ENCODE measurements at places on chromosomes 5 and 9. TPM values are rescaled to one million over a fixed set of nuclear protein-coding genes. Genes with fewer than 3 reads are reported as not detected.

PCDHA1 gene
- total RNA-seq, result 0.13 TPM

ELAVL2 gene
- total RNA-seq, result 0.35 TPM

SLC34A1 gene
- 0.91 TPM for total RNA-seq

CATSPER3 gene
- 1.4 TPM for total RNA-seq

FBN2 gene
- total RNA-seq, result 1.0 TPM

SH3GL2 gene
- 3.1 TPM for total RNA-seq

OBP2B gene
- not detected for total RNA-seq

PLEKHG4B gene
- 0.13 TPM for total RNA-seq

PRSS3 gene
- total RNA-seq, result 0.79 TPM

FGF1 gene
- total RNA-seq, result 2.1 TPM

MZB1 gene
- total RNA-seq, result 49.6 TPM

SHB gene
- total RNA-seq, result 39.8 TPM

PCDHGA3 gene
- 4.0 TPM for total RNA-seq

PPP1R2B gene
- not detected for total RNA-seq

TLX3 gene
- total RNA-seq, result not detected

ROR2 gene
- 5.7 TPM for total RNA-seq

MARCHF11 gene
- total RNA-seq, result not detected

ABLIM3 gene
- 21.7 TPM for total RNA-seq

LCN1 gene
- total RNA-seq, result not detected

NUTM2F gene
- total RNA-seq, result not detected

TNFAIP8 gene
- 41.5 TPM for total RNA-seq

TRAF1 gene
- 10.9 TPM for total RNA-seq

NPR3 gene
- total RNA-seq, result 12.5 TPM

BHMT gene
- 30.7 TPM for total RNA-seq

PCDHB8 gene
- 3.7 TPM for total RNA-seq

UIMC1 gene
- 37.9 TPM for total RNA-seq

MARCOL gene
- not detected for total RNA-seq

S1PR3 gene
- total RNA-seq, result 36.4 TPM

PCDHB5 gene
- 7.5 TPM for total RNA-seq

RNF38 gene
- 48.3 TPM for total RNA-seq

ARHGAP26 gene
- total RNA-seq, result 85.7 TPM

ARID3C gene
- total RNA-seq, result not detected

TRIM14 gene
- total RNA-seq, result 26.3 TPM

ST8SIA4 gene
- 11.6 TPM for total RNA-seq

SLC45A2 gene
- total RNA-seq, result 0.22 TPM

C9 gene
- total RNA-seq, result 4.5 TPM

TRIM41 gene
- 34.9 TPM for total RNA-seq

DNM1 gene
- 22.6 TPM for total RNA-seq

Data from kidney (tissue), 22 donors.